ENCODE measurements at places on chromosomes 2 and 18.
A peak's percentile ranks its signal among the peaks of the same experiment; 100 is the strongest.

DNA sequence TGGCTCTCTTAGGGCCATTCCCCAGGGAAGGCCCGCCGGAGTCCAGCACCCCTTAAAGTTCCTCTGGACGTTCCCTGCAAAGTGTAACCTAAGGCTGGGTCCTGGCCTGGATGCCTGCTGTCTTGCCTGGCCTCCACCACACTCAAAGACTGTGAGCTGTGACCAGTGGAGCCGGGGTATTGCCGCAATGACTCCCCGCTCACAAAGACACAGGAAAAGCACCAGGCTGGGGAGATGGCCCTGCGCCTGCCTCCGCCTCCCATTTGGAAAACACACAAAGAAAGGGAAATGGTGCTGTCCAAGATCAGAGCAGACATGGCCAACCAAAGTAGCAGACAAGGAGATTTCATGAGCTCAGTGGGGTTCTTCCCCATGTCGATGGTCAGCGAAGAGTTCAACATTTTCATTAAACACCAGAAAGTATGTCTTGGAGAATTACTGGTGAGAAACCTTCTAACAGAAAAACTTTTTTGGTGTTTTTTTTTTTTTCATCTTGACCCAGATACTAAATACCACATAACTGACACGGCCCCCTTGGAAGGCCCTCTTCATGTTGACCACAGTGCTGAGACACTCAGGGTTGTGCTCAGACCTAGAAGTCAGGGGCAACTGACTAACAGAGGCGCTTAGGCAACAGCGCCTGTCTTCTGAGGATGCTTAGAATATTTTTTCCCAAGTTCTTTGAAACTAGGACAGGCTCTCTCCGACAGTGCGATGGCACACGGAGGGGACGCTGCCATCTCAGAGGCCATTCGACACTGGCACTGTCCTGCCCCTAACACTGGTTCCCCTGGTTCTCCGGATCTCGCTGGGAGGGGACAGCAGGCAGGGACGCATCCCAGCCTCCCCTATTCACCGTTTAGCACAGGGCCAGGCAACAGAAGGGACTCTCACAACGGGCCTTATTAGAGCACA is 226.4 kb upstream of the ID2 start:
- no peak for DNase-seq

DNA sequence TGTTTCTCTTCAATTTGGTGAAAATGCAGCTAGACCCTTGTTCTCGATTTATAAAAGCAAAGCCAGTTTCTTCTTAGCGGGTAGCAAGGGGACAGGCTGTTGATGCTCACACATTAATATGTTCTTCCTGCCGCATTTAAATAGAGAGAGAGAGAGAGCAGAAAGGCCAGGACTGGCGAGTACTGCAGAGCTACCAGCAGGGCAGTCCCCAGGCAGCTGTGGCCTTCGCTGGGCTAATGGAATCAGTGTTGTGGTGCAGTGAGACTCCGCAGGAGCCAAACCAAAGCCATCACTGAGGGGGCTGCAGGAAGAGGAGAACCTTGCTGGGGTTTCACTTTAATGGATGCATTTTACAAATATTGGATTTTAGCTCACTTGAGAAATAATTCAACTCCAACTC is 223.6 kb downstream of the ACTR3 start:
- DNase-seq: no peak

DNA sequence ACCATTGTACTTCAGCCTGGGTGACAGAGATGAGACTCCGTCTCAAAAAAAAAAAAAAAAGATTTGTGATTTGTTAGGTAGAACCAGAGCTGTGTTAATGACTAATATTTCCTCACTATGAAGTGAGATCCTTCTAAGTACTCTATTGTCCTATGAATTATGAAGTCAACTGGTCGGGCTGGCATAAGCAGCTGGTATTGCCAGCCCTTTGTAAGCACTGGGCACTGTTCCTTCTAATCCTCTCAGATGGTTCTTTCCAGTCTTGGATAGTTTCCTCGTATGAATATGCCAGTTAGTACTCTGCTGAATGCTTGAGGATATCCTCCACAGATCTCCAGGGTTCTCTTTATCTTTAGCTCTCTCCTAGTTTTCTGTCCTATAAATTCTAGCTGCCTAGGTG is 223.1 kb upstream of the SP5 start:
- DNase-seq: no peak

- peak; percentile 47 for DNase-seq
Observed at GRCh38 chr2:100819370-100820272, at the start of gene NPAS2. Gene NPAS2 (plus strand): TSS chr2:100820139. CDS start chr2:100904755, 84,616 bp downstream.

- no peak for DNase-seq
Observed at GRCh38 chr2:74551942-74552913, 1.5 kb downstream of the LOXL3 start.

DNA sequence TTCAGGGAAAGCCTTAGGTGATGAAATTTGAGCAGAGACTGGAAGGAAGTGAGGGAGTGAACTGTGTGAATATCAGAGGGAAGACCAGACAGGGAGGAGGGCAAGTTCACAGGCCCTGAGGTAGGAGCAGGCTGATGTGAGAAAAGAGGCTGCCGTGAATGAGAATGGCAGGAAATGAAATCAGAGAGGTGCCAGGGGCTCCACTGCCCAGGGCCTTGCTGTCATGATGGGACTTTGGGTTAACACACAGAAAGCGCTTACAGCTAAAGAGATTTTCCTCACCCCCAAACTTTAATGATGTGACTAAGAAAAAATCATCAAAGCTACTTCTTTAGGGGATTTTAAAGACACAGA is 53.8 kb downstream of the MARCHF4 start:
- no peak for DNase-seq

DNA sequence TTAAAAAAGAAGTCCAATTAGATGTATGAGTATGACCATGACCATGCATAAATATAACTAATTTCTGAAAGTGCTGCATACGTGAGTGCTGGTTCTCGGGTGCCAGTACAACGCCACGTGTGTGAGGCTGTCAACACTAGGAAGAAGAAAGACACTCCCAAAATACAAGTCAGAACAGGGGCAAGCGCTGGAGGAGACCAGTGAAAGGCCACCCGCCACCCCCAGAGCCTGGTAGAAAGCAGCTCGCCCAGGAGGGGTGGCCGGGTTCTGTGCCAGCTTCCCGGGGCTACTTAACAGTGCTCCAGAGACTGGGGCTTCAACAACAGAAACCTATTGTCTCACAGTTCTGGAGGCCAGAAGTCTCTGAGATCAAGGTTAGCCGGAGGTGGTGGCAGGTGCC is 147.6 kb downstream of the RTP5 start:
- DNase-seq: no peak

GRCh38 chr2:213002383-213002782 is 149.0 kb downstream of the IKZF2 start:
- DNase-seq: no peak

- no peak for DNase-seq
Observed at GRCh38 chr2:191262436-191262835, 17.2 kb downstream of the MYO1B start.

DNA sequence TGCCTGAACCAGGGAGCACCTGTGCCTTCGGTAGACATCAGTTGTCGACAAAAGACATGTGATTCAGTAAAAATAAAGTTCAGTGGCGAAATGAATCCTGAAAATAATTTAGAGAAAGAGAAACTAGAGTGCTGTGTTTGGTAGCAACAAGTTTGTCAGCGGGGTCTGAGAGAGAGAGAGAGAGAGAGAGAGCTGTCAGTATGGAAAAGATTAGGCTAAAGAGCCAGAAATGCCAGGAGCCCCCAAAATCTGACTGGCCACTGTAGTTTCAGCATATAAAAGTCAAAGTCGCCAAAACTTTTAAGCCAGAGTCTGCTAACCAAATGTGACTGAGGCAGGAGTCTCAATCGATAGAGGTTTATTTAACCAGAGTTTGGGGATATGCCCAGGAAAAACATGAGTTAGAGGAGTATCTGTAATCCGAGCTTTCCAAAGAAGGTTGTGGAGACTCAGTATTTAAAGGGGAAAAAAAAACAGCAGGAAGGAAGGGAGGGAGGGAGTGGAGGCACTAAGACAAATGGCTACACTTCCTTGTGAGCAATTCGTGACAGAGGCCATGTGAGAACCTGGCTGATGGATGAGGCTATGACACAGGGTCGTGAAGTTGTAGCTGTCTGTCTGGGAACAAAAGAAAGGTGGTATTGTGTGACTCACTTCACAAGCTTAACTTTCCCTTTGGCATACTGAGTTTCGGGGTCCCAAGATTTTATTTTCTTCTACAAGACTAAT is 20.5 kb upstream of the GNAL start:
- no peak for DNase-seq

DNA sequence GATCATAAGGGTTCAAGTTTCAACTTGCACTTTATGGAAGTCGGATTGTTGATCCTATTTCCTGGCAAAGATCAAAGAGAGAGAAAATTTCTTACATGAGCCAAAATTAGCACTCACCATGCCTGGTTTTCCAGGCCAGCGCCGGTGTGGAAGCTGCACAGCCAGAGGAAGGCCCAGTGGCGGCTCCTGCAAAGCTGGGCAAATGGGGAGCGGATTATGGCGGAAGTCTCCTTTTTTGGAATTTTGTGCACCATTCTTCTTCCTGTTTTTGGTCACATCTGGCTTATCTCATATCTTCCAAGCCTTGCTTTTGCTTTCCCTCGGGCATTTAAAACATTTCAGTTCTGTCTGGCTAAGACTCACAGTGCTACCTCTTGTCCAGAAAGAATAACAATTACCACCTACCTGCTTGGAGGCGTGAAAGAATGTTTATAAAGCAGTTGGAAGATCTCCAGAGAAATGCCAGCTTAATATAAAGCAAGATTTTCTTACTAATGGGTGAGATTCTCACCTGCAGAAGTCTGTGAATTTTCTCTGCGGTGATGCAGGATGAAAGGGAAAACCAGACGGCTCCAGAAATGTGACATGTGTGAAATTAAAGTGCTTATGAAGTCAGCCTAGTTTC is 94.3 kb downstream of the ASAP2 start:
- no peak for DNase-seq

DNA sequence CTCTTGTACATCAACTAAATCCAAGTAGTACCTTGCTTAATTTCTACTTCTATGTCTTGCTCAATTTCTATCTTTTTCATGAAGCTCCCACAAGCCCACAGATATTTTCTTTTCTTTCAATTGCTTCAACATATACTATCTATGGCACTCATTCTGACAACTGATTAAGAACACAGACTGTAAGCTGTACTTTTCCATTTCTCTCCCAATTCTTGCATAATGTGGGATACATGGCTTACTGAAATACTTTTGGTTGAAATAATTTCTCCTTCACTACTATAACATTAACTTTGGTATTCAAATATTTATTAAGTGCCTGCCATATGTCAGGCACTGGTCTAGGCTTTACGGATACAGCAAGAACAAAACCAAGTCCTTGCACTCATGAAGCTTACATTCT is 84.8 kb downstream of the GORASP2 start:
- peak; percentile 1 for DNase-seq

DNA sequence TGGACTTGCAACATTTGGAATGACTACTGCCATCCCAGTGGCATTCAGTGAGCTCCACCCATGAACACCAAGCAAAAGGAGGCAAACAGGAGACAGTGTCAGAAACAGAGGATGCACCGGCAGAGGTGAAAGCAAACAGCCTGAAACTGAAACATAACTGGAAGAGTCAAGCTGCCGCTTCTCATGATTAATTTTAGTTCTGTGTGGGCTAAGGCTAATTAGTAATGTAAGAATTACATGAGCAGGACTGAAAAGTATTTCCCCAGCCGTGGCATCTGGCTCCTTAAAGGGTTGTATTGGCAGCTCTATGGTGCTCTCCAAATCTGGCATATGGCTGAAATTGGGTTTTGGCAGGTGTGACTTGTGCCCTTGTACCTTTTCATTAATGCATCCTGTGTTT is 1108.1 kb downstream of the TSN start:
- no peak for DNase-seq

DNA sequence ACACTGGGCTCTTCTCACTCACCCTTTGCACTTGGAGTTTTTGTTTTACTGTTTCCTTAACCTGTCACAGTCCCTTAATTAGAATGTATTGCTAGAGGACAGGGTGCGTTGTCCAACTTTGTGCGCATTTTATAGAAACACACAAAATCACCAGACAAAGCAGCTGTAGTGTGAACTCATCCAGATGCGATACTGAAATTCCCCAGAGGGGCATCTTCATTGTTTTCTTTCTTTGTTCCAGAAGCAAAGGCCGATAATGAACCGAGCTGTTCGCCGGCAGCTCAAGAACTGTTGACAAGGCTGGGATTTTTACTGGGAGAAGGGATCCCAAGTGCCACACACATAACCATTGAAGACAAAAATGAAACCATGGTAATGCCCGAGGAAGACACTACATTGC is 137.6 kb downstream of the WDSUB1 start:
- DNase-seq: no peak

DNA sequence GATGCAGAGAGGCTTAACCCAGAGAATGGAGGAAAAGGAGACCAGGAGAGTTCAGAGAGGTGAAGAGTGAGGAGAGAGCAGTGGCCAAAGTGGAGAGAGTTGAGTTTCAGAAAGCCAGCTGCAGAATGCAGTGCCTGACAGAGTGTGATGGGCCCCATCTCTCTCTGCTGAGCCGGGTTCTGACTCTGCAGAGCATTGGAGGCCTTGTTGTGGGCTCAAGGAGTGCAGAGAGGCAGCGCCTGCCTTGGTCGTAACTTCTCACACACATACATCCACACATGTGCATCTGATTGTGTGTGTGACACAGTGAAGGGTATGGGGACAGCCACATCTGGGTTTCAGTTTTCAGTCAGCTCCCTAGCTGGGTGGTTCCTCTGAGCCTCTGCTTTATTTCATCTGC is 58.8 kb downstream of the AGAP1 start:
- no peak for DNase-seq

DNA sequence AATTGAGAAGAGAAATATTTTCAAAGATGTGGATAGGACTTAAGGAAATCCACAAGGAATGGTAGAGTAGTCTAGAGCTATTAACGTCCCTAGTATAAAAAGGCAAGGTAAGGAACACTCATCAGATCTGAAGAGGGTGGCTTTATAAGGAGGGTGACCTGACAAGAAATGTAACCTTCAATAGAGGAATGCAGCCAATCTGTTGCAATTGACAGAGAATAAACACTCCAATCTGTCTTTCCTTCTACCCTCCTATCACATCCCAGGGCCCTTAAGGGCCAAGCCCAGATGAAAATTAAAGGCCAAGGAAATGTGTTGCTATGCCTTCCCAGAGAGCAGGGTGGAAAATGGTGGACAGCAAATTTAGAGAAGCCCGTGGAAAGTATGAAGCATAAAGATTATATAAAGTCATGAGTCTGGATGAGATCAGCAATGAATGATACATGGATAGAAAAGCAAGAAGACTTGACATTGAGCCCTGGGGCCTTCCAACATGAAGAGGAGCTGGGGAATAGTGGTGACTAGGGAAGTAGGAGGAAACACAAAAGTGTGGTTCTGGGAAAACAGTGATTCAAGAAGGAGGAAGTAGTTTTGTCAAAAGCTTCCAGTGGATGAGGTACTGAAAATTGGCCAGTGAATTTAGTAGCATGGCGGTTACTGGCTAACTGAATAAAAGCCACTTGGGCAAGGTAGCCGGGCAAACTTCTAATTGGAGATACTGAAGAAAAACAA is 270.6 kb upstream of the TANK start:
- no peak for DNase-seq

DNA sequence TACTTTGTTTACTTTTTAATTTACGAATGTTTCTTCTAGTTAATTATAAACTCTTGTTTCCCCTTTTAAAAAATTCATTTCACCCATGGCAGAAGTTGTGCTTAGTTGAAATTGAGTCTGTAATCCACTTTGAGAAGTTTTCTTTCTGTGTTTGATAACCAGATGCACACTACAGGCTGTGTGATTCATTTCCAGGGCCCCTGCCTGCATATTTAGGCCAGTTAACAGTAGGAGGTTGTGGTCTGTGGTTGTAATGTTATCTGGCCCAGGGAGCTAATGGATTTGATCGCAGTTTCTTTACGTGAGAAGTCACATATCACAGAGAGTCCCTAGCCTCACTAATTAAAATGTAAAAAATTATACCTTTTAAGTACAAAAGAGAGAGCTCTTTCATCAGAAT is 3.3 kb downstream of the CDH7 start:
- DNase-seq: no peak

- no peak for DNase-seq
Observed at GRCh38 chr18:72187956-72188355, 356.2 kb downstream of the CBLN2 start.

Data from AG10803 (cell line).